Activated naive CD8-positive, alpha-beta T cell treated with anti-CD3 and anti-CD28 coated beads for 36 hours (primary cell): ENCODE measurements at places on chromosomes 5 and 9.

GRCh38 chr9:99015890-99016289 lies 72.2 kb downstream of the COL15A1 start:
- no peak for DNase-seq

DNA sequence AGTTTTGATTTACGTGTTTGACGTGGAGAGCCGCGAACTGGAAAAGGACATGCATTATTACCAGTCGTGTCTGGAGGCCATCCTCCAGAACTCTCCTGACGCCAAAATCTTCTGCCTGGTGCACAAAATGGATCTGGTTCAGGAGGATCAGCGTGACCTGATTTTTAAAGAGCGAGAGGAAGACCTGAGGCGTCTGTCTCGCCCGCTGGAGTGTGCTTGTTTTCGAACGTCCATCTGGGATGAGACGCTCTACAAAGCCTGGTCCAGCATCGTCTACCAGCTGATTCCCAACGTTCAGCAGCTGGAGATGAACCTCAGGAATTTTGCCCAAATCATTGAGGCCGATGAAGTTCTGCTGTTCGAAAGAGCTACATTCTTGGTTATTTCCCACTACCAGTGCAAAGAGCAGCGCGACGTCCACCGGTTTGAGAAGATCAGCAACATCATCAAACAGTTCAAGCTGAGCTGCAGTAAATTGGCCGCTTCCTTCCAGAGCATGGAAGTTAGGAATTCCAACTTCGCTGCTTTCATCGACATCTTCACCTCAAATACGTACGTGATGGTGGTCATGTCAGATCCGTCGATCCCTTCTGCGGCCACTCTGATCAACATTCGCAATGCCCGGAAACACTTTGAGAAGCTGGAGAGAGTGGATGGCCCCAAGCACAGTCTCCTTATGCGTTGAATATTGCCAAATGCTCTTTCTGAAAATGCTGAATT lies 850 bp downstream of the RRAGA start:
- no peak for DNase-seq

DNA sequence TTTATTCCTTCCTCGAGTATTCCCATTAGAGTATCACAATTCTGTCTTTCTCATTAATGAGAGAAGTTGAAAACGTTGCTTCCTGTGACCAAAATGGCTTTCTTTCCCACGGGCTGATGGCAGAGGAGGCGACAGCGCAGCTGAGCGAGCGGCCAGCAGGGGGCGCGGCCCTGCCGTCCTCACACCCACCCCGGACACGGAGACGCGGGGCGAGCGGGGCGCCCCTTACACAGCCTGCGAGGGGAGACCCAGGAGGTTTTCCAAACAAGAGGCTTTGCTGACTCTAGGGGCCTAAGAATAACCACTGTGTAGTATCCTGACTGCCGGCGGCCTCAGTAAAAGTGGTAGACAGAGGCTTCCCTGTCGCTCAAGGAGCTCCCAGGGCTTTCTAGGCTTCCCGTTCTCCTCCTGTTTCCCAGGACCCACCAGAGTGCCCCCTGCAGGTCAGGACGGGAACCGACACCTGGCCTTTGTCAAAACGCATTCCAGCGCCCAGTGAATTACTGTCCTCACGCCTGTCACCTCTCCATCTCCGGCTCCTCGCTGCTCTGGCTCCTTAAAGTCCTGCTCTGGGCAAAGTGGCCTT lies 27.3 kb upstream of the FGF1 start:
- DNase-seq: peak; percentile 90

DNA sequence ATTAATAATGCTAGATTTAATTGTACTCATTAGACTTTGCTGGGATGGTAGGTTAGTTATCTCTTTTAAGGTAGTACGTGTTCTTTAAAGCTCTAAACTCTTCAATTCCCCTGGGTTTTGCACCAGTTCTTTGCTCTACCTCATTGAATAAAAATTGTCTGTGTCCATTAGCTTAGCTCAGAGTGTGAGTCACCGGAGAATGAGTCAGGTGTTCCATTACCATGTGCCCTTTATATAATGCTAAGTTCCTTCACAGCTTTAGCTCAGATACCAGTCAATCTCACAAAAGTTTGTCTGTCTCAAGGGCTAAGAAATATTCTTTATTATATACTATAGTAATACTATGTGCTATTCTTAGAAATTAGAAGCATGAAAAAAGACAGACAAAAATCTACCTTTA lies 339.4 kb downstream of the PRELID2 start:
- no peak for DNase-seq

GRCh38 chr9:106994463-106994862 lies 131.5 kb downstream of the ZNF462 start:
- no peak for DNase-seq

DNA sequence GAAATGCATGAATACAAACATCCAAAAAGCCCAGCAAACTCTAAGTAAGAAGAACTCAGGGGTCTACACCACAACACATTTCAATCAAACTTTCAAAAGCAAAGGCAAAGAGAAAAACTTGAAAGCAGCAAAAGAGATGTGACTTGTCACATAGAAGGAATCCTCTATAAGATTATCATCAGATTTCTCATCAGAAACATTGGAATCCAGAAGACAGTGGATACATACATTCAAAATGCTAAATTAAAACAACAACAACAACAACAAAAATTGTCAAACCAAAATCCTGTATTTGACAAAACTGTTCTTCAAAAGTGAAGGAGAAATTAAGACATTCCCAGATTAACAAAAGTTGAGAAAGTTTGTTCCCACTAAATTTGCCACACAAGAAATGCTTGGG lies 362.7 kb downstream of the ZNF608 start:
- no peak for DNase-seq
